ENCODE measurements at places on chromosomes 6 and 20.

GRCh38 chr6:56314683-56315523 is 67.5 kb upstream of the COL21A1 start:
- peak; percentile 50 for DNase-seq

GRCh38 chr6:11714116-11714797 is 64.3 kb downstream of the ADTRP start:
- no peak for DNase-seq

DNA sequence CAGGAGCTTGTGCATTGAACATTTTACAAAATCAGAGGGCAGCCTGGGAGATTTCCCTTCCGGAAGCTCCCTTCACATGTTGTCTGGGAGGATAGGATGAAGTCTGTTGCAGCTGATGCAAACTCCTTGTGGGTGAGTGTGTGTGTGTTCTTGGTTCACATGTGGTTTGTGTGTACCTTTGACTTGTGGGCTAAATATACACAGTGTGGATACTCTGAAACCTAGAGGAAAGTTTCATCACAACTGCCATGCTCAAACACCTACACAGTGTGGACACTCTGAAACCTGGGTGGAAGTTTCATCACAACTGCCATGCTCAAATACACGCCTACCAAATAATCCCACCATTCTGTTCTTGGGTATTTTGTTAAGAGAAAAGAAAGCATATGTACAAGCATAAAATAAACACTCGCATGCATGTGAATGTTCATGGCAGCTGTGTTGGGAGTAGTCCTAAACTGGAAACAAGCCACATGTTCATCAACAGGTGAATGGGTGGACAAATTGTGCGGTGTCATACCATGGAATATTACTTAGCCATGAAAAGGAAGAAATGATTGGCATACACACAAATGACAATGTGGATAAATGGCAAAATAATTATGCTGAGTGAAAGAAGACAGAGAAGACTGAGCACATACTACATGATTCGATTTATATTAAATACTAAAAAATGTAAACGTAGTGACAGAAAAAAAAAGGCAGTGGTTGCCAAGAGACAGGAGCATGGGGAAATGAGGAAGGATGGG is 1.8 kb downstream of the SCP2D1 start:
- DNase-seq = no peak

DNA sequence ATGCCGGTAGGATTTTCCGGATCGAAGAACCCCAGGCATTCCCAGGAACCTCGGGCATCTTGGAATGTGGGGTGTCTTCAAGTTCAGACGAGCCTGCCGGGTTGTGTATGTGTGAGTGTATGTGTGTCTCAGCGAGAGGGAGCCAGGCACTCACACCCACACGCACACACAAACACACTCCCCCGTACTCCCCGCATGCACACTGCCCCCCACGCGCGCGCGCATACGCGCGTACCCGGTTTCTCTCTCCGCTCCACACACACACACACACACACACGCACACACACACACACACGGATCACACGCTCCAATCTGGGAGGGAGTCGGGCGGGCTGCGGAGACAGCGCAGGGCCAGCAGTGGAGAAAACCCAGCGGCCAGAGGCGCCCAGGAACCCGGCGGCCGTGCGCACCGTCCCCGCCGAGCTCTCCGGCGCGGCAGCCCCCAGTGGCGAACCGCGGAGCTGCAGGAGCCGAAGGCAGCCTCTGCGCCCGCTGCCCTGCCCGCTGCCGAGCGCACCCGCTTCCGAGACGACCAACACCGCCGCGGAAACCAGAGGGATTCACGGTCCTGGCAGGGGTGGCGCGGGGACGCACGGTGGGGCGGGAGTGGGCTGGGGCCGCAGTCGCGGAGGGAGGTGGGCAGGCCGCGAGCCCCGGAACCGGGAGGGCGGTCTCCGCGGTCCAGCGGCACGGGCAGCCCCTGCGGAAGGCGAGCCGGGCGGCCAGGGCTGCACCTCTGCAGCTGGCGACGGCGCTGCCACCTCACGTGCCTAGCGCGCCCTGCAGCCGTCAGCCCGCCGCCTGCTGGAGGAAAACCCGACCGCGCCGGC is at the start of gene LRFN2:
TSS of gene LRFN2 (minus strand) at position 125 of the 830 bp plus-strand sequence.
- DNase-seq = peak; percentile 53

DNA sequence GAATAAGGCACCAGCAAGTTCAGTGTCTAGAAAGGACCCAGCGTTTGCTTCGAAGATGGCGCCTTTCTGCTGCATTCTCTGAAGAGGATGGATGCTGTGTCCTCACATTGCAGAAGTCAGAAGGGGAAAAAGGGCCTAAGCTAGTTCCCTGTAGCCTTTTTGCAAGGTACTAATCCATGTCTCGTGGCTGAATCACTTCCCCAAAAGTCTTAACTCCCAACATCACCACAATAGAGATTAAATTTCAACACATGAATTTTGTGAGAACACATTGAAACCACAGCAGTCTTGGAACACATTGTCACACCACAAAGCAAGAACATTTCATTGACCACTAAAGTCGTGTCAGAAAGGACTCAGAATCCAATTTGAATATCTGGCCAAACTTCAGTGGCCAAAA is 42.1 kb downstream of the KLHL31 start:
- peak; percentile 61 for DNase-seq

- DNase-seq = no peak
These were observed 66.1 kb downstream of the PRND start for GRCh38 chr20:4787820-4788219.
